Gastroesophageal sphincter (tissue), 4 donors: ENCODE measurements at places on chromosomes 7 and 10. TPM values are rescaled to one million over a fixed set of nuclear protein-coding genes. Genes with fewer than 3 reads are reported as not detected.

The SORCS1 gene
- total RNA-seq = 18.6 TPM

The ECHDC3 gene
- total RNA-seq = 7.3 TPM

The PTN gene
- total RNA-seq = 10.1 TPM

The CYP2W1 gene
- total RNA-seq = not detected

The H2BK1 gene
- not detected for total RNA-seq

The HSPA12A gene
- total RNA-seq = 12.3 TPM

The JCAD gene
- 59.9 TPM for total RNA-seq

The ERVW-1 gene
- total RNA-seq = not detected

The PIK3CG gene
- total RNA-seq = 2.0 TPM

The KIN gene
- 12.8 TPM for total RNA-seq

The CRPPA gene
- 3.1 TPM for total RNA-seq

The TMEM229A gene
- total RNA-seq = 0.23 TPM

The CLCN1 gene
- total RNA-seq = not detected

The SPAM1 gene
- not detected for total RNA-seq

The SLC35G1 gene
- total RNA-seq = 5.5 TPM

The CNNM1 gene
- 3.1 TPM for total RNA-seq

The SAMD9L gene
- 6.7 TPM for total RNA-seq

The CPA4 gene
- total RNA-seq = not detected

The GPR146 gene
- 17.3 TPM for total RNA-seq

The UCMA gene
- total RNA-seq = not detected

The WDR86 gene
- 8.2 TPM for total RNA-seq

The PNLIP gene
- not detected for total RNA-seq

The SKAP2 gene
- total RNA-seq = 82.3 TPM

The PPP1R17 gene
- not detected for total RNA-seq

The HOXA10 gene
- total RNA-seq = not detected

The ANKRD7 gene
- total RNA-seq = 2.9 TPM

The INHBA gene
- 16.7 TPM for total RNA-seq

The AKR1C3 gene
- total RNA-seq = 14.3 TPM

The VSTM4 gene
- 22.2 TPM for total RNA-seq

The NPC1L1 gene
- total RNA-seq = not detected

The SPDYE2B gene
- total RNA-seq = not detected

The DYDC2 gene
- not detected for total RNA-seq

The ZNF503 gene
- 53.5 TPM for total RNA-seq

The HOXA2 gene
- 7.0 TPM for total RNA-seq

The SIRT1 gene
- 33.3 TPM for total RNA-seq
